ENCODE measurements at places on chromosomes 1 and 21.

DNA sequence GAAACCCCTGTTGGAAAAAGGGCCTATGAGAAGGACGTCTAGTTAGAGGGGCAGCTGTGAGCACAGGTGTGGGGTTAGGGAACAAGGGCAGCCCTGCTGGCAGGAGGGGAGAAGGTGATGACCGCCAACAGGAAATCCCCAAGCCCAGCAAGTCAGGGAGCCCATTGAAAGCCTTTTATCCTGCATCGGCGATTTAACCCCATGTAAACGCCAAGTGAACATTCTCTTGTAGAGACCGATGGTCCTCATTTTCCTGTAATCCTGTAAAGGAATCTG is 1.1 kb upstream of the BSND start:
- DNase-seq, result no peak

DNA sequence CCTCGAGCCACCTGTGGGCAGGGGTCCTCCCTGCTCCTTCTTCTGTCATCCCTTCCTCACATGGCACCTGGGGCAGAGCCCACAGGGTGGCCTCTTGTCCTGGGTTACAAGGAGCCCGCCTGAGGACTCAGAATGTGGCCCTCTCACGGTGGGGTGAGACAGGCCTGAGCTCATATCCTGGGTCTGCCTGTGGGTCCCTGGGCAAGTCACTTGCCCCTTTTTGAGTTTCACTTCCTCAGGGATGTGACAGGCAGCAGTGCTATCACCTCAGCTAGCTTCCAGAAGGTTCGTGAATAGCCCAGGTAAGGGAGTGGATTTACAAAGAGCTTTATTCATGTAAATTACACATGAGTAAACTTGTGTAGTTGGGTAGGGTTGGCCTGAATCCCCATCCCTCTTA is 33.5 kb downstream of the HTR6 start:
- no peak for DNase-seq

DNA sequence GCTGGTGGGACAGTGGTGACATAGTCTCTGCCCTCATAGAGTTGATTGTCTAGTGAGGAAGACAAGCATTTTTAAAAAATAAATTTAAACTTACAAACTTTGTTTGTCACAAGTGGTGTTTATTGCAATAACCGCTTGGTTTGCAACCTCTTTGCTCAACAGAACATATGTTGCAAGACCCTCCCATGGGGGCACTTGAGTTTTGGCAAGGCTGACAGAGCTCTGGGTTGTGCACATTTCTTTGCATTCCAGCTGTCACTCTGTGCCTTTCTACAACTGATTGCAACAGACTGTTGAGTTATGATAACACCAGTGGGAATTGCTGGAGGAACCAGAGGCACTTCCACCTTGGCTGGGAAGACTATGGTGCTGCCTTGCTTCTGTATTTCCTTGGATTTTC is 58.4 kb downstream of the LAMC2 start:
- no peak for DNase-seq

DNA sequence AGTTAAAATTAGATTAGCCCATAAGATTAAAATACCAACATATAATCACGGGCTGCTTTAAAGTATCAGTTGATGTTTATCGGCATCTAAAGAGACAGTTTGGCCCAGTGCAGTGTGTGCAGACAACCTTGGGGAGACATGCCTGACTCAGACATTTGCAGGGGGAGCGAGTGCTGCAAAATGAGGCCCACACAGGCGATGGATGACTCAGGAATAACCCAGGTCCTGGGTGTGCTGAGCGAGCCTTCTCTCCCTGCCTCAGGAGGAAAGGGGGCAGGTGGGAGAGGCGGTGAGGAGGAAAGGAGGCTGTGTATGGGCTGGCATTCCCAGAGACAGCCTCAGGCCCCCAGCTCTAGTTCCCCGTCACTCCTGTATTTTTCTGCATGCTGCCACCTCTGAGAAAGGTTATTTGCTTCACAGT is 9.0 kb downstream of the SLC9A1 start:
- peak; percentile 93 for DNase-seq

- no peak for DNase-seq
Observed at GRCh38 chr1:46686255-46686654, 14.6 kb downstream of the TEX38 start.

- DNase-seq, result peak; percentile 12
Observed at GRCh38 chr1:53715478-53715877, 23.5 kb downstream of the GLIS1 start.

GRCh38 chr21:45192332-45192731 is 95.4 kb downstream of the POFUT2 start:
- no peak for DNase-seq

DNA sequence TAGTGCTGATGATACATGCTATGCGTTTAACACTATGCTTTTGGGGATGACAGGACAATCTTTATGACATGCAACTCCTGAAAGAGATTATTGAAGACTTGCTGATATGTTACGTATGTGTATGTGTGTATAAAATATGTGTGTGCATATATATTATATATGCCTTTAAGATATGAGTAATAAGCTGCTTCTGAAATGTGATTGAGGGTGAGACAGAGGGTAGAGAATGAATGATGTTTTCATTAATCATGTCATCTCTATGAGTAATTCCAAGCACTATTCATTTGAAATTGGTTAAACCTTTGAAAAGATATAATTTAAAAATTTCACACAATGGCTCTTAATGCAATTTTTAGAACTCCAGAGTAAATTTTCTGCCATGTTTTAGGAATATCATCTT is 5.8 kb downstream of the BCL9 start:
- DNase-seq, result no peak

DNA sequence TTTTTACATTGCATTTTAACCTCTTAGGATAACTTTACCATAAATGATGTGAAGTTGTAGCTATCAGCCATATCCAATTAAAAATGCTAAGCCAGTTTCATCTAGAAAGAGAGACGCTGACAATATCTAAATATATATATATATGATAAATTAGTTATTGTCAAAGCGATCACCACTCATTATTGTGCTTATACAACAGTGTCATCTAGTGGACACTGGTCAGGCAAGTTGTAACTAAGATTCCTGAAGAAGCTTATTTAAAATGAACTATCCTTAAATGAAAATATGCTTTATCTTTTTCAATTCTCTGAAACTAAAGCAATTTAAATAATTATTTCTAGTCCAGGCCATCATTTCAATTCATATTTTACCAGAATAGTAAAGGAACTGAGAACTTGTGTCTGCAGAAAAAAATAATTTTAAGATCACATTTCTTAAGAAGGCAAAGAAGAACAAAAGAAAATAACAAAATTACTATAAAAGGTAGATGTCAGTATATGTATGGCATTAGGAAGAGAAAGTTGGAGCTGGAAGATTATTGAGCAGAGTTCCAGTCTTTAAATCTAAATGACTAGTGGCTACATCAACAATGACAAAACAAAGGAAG is 193.3 kb upstream of the SNX7 start:
- DNase-seq, result peak; percentile 63

DNA sequence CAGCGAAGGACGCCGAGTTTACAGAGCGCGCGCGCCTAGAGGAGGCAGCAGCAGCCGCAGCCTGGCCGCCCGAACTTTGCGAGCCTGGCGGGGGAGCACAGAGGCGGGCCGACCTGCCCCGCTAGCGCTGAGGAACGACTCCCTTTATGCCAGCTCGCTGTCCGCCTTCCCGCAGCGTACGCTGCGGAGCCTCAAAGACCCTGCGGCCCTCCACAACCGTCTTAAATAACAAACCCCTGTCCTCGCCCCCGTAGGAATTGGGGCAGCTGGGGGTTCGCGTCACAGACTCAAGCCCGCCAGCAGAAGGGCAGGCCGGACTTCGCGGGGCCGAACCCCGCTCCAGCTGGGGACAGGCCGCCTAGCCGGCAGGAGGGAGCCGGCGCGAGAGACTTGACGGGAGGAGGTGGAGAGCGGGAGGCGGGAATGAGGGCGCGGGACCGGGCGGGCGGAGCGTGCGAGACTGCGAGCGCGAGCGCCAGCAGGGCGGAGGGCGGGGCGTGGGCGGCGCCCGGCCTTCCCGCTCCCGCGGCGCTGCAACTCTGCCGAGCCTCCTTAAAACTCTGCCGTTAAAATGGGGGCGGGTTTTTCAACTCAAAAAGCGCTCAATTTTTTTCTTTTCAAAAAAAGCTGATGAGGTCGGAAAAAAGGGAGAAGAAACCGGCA is 1.8 kb upstream of the CDKN2C start:
- peak; percentile 92 for DNase-seq

DNA sequence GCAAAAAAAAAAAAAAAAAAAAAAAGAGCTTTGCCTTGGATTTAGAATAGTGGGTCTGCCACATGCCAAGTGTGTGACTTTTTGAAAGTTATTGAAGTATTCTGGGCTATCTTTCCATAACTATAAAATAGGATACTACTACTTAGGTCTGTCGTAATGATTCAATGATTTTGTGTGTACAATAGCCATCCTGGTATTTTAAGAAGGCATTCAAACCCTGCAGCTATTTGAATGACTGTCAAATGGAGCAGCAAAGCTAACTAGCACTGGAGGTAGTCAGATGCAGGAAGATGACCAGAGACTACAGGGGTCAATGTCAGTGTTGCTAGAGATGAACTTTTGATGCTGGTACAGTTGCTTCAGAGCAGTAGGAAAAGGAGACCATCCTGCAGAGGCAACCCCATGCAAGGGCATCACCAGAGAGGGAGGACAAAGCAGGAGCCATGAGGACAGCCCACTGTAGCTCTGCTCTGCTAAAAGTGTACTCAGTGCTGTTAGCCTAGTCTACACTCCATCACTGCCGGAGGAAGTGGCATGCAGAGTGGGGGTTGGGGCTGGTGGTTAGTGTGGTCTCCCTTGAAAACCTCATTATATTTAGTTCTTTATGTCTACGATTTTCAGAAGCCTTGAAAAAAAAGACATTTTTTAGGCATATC is 29.0 kb downstream of the DUSP10 start:
- DNase-seq, result no peak

DNA sequence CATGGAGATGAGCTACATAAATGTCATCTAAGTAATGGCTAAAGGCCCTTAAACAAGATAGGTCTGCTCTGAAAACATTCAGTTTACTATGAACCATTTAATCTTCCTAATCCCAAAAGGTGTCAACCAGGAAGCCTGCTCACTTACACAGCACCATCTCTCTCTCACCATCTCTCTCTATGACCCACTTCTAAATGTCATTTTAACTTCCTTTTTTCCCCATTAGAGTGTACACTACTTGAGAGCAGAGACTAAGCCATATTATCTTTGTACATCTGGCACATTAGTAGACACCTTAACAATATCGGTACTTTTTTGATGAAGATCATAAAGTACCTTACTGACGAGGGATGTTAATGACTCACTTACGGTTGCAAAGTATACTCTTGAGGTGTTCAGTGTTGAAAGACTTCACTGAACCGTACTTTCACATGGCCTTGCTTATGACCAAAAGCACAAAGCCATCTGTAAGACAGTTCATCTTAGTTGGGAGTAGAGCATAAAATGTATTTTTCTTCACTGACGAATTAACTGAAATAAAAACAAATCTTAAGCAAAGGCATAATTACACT is 25.4 kb downstream of the FBXO42 start:
- no peak for DNase-seq

DNA sequence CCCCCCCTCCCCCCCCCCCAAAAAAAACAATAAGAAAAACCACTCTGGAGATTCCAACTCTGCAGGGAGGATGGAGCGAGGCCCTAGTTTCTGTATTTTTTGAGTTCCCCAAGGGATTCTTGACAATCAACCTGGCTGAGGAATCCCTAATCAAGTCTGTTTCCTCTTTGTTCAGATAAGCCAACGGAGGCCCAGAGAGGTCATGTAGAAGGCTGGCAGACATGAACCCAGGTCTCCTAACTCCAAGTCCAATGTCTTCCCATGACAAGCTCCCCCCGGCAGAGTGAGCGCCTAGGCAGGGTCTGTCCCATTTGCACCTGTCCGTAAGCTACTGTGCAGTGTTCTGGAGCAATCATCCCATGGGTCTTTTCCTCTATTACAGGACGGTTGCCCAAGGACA is 39.5 kb downstream of the LRRC71 start:
- DNase-seq, result no peak

GRCh38 chr21:35258521-35258920 is 209.4 kb upstream of the RUNX1 start:
- DNase-seq, result no peak

DNA sequence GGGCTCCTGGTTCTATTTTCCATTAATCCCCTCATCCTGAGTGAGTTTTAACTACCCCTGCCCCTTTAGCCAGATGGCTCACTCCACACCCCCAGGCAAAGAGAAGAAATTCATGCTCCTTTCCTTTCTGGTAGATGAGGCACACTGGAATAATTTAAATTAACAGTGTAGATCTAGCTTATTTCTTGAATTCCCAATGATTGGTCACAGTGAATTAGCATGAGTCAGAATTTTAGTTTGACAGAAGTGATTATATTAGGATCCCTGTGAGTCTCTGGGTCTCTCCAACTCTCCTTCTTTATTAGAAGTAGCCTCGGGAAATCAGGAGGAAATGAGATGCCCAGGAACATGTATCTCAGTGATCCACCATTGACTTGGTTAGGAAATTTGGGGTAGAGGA is 103.1 kb upstream of the KAZN start:
- DNase-seq, result peak; percentile 67

DNA sequence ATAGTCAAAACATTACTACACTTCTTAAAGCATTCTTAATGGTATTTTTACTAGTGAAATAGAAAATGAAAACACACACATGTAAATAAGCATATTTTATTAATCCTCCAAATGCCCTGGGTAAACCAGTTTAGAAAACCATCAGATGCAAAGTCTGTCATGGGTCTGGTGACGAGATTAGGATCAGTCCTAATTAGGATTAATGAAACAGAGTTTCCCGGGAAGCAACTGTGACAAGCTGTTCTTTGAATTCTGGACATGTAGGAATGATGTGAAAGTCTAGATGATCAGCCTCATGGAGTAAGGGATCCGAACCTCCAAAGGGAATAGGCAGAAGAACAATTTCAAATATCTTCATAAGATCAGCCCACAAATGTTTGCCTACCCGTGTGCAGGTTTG is 250.2 kb downstream of the KIF26B start:
- DNase-seq, result no peak

GRCh38 chr1:240609527-240610060 is 2.4 kb downstream of the GREM2 start:
- no peak for DNase-seq

DNA sequence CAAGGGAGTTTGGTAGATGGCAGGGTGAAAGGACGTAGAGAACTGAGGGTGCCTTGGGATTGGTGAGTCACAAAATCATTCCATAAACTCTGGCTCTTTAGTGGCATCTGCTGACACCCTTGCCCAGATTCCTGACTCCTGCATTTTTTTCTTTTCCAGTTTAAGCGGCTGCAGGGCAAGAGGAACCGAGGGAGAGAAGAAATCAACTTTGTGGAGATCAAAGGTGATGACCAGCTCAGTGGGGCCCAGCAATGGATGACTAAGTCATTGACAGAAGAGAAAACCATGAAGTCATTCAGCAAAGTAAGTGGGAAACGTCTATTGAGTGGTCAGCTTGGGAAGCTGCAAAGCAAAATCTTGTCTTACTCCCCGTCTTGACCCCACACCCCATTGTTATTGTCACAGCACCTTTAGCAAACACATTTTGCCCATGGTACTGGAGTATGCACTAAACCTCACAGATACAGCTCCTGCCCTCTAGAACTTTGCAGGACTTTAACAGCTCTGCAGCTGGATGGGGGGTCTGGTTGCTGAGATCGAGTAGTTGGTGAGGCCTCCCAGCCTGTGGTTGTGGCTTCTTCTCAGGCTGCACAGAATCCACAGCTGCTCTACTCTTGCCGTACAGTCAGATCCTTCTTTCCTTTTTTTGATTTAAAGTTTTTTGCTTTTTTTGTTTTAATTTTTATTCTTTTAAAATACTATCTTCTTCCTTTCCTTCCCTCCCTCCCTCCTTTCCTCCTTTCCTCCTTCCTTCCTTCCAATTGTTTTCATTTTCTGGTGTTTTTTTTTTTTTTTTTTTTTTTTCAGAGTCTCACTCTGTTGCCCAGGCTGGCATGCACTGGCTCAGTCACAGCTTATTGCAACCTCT is 21.9 kb downstream of the SH2D2A start:
- DNase-seq, result peak; percentile 70
